ENCODE measurements at places on chromosomes 13 and 19.

DNA sequence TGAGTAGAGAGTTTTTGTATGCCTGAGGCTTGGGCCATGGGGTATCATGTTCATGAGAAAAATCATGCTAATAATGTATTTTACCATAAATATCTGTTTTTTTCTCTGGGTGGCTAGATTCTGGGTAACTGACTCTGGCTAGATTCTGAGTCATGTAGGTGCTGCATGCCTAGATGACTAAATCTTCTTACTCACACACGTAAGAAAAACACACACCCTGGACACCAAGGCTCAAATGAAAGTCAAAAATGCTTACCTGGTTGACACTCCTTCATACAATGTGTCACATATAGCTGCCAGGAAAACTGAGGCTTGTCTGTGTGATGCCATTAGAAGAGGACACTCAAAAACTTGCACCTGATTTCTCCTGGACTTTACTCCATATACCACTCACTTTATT lies 597.4 kb upstream of the SLITRK1 start:
- no peak for DNase-seq

DNA sequence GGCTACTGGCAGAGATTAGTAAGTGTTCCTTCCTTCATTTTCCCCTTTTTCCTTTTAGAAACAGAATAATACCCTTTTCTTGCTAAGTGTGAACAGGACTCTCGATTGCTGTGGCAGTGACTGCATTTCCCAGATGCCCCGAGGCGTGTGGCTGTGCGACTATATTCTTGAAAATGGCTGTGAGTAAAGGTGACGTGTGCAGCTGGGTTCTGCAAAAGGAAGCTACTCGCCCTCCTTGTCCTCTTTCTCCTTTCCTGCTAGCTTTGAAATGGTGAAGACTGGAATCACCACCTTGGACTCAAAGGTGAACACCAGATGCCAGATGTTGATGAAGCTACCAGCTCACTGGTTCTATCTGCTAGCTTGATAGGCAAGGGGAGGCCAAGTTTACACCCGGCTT lies 121.4 kb downstream of the MIPEP start:
- no peak for DNase-seq

DNA sequence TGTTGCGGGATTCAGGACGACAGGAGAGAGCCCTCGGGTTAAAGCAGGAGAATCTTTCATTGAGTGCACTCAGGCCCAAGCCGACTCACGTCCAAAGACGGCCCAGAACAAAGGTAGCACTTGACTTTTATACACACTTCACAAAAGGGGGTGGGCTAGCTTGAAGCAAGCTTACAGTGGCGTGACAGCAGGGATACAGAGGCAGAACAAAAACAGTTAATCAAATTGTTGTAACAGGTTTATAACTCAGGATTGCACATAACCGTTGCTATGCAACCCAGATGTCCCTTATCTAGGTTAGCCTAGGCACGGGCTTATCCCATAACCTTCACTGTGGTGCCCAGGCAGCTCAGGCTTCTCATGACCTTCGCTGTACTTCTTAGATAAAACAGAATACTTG lies 2.0 kb downstream of the MED25 start:
- DNase-seq: no peak

- no peak for DNase-seq
These were observed 131.5 kb upstream of the GJB6 start for GRCh38 chr13:20363603-20364002.

- no peak for DNase-seq
These were observed 2.7 kb downstream of the ING1 start for GRCh38 chr13:110716247-110716515.

GRCh38 chr13:74104661-74105275 lies 29.4 kb downstream of the KLF12 start:
- DNase-seq: no peak

- no peak for DNase-seq
These were observed 308.5 kb upstream of the TMTC4 start for GRCh38 chr13:100983111-100983510.

- DNase-seq: no peak
These were observed 22.0 kb downstream of the NDFIP2 start for GRCh38 chr13:79502859-79503468.

DNA sequence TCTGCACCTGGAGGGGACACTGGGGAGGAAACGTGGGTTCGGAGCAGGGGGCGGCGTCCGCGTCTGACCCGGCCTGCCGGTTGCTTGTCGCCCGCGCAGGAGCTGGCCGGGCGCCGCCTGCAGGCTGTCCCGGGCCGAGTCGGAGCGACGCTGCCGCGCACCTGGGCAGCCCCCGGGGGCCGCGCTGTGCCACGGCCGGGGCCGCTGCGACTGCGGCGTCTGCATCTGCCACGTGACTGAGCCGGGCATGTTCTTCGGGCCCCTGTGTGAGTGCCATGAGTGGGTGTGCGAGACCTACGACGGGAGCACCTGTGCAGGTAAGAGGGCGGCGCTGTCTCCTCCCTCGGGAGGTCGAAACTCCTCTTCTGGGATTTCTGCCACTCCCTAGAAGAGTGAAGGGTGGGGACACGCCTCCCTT lies 1.3 kb downstream of the ITGBL1 start:
- DNase-seq: no peak

All from retinal pigment epithelial cell (primary cell).